ENCODE measurements at places on chromosomes 7 and 10.

GRCh38 chr7:20013536-20013935, 203.6 kb downstream of the MACC1 start:
- no peak for DNase-seq

GRCh38 chr10:79320820-79321493, 26.3 kb upstream of the PPIF start:
- no peak for DNase-seq

GRCh38 chr10:132418527-132419416, 21.8 kb downstream of the PWWP2B start:
- DNase-seq, result no peak

- DNase-seq, result no peak
Observed at GRCh38 chr7:35647171-35647574, 47.8 kb downstream of the HERPUD2 start.

DNA sequence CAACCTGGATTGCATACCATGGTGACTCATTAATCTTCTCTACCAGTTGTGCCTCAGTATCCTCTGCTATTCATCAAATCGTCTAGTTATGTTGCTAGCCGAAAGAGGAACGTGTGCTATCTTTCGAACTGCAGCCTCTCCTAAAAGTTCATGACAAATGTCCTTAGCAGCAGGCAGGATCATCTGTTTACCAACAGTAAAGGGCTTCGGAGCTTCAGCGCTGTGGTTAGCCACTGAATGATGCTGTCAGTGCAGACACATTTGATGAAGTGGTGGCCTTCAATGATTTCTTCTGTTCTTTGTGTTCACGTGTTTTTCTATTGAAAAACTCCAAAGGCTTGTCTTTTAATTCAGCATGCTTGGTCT, 68.8 kb downstream of the CSTF2T start:
- no peak for DNase-seq

GRCh38 chr7:1025743-1026581, 18.4 kb upstream of the GPR146 start:
- DNase-seq, result no peak

DNA sequence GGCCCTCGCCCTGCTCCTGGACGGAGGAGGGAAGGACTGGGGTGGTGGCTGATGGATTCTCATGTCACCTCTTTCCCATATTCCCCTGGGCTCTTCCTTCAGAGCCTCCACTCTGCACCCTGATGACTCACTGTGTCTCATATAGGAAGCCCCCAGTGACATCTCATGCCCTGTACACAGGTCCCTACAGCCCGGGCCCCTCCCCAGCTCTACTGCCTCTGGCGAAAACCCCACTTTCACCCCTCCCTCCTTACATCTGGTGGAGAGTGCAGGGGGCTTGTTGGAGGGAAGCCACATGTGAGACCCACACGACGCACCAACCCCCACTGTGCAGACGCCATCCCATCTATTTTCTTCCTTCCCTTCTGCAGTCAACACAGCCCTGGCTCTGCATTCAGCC, 72.8 kb upstream of the ZNF479 start:
- DNase-seq, result no peak

DNA sequence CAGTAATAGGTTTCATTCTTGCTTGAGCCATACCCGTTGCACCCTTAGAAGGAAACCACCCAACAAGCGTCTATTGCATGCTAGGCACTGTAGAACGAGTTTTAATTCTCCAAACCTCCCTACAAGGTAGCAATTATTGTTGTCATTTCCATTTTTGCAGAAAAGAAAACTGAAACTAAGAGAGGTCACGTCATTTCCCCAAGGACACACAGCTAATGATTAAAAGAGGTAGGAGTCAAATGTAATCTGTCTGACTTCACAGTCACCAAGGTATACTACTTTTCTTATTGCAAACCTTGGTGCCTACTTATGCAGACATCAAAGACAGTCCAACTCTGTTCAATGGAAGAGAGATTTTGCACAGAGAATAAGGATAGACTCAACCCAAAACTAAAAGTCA, 49.1 kb upstream of the C1QL3 start:
- no peak for DNase-seq

DNA sequence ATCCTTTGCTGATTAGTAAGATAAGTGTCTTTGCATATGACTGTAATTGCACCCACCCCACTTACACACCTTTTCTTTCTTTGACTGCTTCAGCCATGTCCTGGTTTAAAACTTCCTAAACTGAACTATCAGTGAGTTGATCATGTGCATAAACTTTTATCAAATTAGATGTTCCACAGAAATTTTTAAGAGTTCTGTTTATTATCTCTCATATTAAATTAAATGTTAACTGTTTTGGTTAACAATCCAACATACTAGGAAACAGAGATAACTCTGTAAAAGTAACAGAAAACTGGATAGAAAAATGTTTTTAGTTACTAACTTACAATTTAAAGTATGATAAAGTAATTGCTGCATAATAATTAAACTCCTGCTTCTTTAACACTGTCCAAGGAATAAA, 959.6 kb upstream of the LRRN3 start:
- DNase-seq, result no peak

DNA sequence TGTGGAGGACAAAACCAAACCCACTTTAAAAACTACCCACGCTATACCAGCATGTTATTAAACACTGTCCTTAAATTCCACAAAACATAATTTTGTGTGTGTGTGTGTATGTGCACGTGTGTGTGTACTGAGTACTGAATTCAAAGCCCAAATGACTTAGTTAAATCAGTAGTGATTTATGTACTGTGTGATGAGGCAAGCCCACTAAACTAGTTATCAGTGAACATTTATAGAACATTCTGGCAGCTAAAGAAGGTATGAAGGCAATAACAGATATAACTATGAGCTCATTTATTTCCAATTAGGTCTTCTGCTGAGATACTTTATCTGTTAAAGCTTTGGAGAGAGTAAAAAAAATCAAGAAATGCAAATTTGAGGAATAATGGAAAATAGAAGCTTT, 115.1 kb downstream of the CPED1 start:
- DNase-seq, result no peak

DNA sequence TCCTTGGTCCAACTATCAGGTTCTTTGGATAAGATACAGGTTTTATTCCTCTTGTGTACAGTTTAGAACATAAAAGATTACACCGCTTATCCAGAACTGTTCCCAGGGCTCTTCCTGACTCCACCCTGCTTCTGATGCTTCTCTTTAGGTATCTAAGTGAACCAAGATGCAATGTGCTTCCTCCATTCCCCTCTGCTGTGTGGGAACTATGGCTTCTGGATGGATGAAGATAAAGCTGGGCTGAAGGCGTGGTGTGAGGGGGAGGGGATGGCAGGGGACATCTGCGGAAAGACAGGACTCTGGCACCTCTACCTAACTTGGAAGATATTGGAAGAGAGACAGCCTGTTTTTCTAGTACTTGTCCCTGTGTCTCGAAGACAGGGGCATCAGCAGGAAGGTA, 209.9 kb upstream of the TBX20 start:
- no peak for DNase-seq

- no peak for DNase-seq
Observed at GRCh38 chr10:62021978-62022802, 120.7 kb downstream of the ARID5B start.

DNA sequence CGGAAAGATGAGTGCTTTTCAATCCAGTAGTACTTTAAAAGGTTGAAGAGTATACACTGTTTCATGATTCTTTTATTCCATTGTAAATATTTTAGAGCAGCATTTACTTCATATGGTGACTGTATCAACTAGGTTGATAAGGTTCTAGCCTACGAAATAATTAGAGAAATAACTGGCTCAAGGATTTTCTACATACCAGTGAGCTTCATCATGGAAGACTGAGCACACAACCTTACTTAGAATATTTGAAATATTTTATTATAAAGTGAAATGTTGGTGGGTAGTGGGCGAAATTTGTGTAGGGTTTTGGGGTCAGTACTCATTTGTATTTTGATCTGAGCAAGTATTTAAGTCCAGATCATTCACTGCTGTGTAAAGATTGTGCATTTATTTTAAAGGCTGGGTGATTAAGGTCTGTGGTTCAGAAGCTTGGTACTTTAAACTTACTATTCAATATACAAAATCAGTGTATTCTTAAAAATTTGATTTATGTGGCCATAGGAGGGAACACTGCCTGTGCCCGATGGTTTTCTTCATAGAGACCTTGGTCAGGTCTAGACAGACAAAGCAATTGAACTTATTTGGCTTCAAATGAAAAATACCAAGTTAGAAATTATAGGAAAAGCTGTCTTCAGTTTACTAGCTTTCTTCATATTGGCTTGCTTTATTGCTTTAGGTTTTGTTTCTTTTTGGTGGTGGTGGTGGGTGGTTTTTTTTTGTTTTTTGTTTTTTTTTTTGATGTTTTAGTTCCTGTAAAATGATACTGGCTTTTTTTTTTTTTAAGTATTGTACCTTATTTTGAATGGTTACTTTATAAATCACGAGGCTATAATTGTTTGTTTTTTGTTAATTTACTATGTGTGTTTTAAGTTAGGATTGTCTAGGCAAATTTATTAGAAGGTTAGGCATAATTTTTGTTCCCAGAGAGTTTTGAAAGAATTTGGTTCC, 3.0 kb downstream of the KMT2E start:
- no peak for DNase-seq

DNA sequence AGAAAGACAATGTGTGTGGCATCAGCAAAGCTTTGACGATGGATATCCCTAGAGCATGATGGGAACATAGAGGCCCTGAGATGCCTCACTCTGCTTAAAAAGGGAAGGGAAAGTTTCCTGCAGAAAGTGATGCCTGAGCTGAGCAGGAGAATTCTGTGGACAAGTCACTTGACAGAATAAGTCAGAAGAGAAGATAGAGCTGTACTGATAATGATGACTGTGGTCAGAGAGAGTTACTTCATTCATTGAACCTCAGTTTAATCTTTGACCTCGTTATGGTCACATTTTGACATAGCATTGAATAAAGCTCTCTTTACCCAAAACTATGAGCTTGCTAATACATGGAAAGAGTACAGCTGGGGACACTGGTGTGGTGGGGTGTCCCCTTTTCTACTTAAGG, 7.6 kb downstream of the CUBN start:
- DNase-seq, result no peak

DNA sequence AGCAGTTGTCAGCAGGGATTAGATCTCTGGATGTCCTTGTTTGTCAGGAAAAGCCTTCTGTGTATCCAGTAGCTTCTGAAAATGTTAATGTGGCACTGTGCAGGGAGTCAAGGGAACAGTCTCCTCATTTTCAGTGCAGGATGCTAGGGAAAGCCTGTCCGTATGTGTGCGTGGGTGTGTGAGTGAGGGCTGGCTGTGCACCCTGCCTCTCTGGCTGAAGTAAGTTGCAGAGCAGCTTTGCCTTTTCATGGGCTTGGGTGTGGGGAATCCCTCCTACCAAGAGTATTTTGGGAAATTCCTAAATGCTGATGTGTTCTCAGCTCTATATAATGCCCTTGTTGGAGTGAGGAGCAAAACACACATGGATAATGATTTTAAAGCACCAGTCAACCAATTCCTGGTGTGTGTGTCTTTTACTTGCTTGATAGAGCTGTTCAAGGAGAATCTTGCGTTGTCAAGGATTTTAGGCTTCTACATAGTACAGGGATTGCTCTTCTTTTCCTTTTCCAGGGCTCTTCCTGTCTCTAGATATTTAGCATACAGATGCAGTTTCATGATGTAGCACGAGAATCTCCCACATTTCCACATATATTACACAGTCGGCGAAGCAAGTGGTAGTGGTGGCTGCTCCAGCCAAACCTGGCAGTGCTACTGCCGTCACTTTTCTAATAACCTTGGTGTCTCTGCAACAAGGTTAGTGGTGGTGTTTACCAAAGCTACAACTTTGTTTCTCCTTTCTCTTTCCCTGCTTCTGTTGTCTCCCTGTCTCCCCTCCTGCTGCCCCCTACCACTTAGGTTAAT, 92.8 kb downstream of the MCU start:
- peak; percentile 80 for DNase-seq

DNA sequence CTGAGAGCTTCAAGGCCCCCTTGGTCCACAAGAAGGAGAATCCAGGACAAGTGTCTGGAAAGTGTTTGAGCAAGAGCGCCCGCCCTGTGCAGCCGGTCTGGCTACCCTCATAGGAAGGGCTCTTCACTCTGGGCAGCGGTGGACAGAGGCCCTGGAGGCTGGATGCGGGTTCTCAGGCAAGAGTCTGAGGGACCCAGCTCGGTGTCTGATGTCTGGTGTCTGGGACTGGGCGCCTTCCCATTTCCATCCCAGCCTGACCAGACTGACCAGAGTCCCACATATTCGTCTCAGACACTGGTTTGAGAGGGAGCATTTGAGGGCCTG, 59.8 kb downstream of the HK1 start:
- no peak for DNase-seq

DNA sequence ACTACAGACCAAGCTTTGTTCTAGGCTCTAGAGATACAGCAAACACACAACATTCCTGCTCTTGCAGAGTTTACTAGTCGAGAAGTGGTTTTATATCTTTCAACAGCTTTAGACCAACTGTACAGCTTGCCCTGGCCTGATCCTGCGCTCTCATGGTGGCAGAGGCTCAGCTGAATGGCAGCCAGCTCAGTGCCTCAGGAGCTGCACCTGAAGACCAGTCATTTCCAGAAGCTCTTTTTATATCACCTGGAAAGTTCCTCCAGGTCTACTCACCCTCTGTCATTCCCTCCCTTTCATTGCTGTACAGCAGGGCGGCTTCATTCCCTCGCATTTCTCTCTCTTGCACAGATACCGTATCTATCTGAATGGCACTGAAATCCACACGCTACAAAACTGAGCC, 319.8 kb downstream of the GATA3 start:
- DNase-seq, result no peak

DNA sequence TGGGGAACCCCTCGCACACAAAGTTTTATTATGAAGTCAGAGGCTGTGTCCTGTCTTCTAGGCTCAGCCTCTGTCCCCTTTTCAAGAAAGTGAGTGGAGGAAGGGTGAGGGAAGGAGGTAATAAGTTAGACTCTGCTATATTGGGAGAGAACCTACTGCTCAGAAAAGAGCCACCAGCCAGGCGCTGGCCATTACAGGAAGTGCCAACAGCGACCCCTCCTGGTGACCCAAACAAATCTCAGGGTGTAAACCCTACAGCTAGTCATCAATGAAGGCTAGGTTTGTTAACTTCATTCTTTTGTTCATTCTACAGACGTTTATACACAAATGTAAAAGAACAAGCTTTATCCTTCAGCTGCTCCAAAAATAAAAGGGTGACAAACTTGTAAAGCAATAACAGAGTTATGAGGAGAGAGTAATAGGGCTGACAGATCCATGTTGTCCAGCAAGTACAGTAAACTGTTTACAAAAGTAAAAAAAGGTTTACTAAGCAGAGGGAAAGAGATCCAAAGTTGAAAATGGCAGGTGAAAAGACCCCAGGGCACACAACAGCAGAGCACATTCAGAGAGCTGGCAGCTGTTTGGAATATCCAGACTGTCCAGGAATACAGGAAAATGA, 82.7 kb downstream of the FAM204A start:
- no peak for DNase-seq

GRCh38 chr7:120724448-120724847, 133.5 kb downstream of the TSPAN12 start:
- no peak for DNase-seq

DNA sequence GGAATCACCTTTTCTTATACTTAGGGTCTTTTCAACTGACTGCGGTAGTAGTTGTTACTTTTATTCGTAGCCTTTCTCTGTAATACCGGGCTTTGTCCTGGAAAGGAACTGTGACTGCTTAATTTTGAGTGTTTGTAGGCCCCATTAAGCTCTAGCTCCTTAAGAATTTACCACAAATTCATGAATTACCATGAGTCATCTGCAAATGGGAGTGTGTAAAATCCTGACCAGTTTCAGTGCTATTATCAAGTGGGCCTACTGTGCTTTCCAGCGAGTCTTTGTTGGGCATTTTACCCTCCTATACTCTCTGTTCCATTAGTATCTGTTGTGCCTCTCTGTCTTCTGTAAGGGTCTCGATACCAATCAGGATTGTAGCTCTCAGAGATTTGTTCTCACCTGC, 49.7 kb downstream of the ZMYND11 start:
- no peak for DNase-seq

Measured in HFF-Myc (cell line).